Lower lobe of right lung (tissue), 2 donors: ENCODE measurements at places on chromosomes 7 and 10.
A peak's percentile ranks its signal among the peaks of the same experiment; 100 is the strongest.

DNA sequence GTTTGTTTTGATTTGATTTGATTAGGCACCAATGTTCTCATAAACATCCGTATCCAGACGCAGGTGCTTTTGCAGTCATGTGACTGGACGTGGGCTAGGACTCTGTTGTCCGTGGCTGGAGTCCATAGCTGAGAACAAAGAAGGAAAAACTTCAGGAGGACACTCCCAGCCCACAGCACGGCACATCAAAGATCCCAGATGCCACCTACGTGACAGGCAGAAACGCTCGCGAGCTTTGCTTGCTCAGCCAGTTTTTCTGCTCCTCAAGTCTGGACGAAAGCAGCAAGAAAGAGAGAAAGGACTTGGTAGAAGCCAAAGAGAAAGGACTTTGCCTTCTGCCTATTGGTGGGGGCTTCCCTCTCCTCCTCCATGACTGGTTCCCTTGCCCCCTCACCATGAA, 6.9 kb upstream of the ZKSCAN1 start:
- DNase-seq, result peak; percentile 54

- no peak for DNase-seq
Observed at GRCh38 chr10:60167050-60167449, 222.6 kb downstream of the ANK3 start.

- DNase-seq, result no peak
Observed at GRCh38 chr10:122310311-122311050, 39.4 kb downstream of the BTBD16 start.

DNA sequence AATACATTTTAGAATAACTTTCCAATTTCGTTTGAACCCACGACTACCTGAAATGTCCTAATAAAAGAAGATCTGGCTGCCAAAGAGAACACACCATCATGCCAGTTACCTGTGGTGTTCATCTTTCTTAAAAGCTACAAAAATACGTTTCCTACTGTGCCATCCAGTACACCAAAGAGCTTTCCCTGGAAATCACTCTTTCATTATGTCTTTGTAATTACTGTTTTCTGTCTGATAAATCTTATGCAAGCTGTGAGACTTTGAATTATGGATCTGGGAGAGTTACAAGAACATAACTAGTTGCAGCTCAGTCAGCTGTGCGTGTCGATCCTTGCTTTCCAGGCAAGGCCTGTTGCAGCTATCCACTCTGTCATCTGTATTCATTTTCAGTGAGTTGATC, 12.5 kb upstream of the POM121L12 start:
- DNase-seq, result no peak

GRCh38 chr7:12719981-12720865, 32.8 kb downstream of the ARL4A start:
- no peak for DNase-seq

DNA sequence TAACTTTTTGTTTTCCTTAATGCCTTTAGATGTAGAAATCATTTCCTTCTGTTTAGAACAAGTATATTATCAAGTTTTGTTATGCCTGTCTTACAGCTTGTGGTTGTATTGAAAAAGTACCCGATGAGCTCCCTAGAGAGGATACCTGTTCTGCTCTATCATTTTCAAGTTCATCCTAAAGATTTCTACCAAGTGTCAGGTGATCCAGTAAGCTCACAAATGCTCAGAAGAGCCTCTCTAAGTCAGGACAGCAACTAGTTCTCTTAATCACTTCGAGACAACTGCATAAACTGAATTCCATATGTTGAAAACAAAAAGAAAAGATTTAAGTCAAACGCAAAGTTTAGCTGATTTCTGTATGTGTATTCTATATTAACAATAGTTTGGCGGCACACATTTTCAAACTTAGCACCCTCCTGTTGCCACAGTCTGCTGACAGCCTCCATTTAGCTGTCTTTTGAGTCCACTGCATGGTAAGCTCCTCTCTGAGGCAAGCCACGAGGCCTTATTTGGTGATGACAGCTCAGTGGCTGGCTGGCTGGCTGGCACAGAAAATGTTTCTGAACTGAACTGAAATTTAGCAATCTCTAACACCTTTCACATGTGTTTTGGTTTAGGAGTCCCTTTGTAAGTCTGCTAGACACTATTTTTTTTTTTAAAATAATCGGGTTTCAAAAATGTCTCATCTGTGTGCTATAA, 59.4 kb downstream of the SEMA3C start:
- peak; percentile 26 for DNase-seq

DNA sequence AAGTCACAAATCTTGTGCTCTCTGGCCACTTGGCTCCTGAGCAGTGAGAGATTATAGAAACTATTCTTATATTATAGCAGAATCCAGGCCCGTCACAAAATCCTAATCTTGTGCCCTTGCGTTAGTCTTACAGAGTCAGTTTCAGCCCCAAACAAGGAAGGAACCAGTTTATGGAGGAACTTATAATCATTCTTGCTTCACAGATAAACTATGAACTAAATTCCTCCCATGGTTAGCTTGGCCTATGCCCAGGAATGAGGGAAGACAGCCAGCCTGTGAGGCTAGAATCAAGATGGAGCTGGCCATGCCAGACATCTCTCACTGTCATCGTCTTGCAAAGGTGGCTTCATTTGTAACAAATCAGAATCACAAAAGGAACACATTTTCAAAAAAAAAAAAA, 199.7 kb upstream of the PITRM1 start:
- DNase-seq, result no peak

- no peak for DNase-seq
Observed at GRCh38 chr10:52951824-52952223, 179.2 kb upstream of the MBL2 start.

DNA sequence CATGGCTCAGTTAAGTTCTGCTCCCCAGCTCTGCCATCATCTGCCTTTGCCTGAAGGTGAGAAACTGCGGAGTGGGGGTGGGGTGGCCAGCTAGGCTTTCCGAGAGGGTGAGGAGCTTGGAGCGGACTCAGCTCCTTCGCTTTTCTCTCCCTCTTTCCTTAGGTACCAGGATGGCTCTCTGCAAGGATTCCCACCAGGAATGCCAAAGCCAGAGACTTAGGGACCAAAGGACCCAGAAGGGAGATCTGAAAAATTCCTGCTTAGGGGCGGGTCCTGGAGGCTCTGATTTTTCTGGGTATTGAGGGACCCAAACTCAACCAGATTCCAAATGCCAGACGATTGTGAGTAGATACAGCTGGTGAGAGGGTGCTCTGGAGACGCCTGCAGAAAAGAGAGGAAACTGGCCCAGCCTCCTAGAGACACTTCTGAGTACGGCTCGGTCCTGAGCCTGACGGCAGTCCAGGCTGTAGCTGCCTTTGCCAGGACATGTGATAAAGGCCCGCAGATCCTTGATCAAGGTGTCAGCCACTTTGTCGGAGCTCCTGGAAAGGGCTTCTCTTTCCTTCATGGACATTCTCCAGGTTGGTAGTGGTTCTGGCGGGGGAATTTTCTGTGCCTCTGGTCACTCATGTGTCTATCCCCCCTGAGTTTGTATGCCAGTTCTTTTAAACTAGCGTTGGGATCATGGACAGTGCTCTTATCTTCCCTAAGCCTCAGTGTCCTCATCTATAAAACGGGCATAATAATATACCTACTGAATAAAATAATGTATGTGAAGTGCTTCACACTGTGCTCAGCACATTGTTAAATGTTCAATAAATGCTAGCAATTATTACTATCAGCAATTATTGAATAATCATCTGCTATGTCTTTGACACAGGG, 42.5 kb upstream of the BTRC start:
- DNase-seq, result no peak

DNA sequence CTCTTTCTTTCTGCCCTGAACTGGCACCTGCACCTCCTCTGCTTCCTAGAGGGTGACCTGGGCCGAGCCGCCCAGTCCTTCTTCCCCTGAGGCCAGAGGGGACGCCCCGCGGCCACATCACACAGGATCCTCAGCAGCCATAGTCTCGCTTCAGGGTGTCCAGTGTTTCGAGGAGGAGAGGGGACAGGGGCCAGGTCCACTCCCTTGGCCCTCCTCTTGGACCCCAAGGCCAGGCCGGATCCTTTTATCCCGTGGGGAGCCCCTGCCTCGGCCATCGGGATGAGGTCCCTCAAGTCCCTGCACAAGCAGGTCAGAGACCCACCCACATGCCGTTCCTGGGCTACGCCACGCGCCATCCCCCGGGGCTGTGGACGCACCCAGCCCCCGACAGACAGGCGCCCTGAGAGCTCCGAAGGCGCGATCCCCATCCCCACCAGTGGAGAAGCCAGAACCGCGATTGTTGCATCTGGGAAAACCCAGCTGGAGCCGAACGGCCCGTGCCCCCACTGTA, 3.6 kb downstream of the BHLHA15 start:
- peak; percentile 42 for DNase-seq

- no peak for DNase-seq
Observed at GRCh38 chr7:102281785-102282184, 4.9 kb upstream of the SH2B2 start.

- peak; percentile 72 for DNase-seq
Observed at GRCh38 chr7:155190688-155191087, 107.0 kb upstream of the INSIG1 start.

DNA sequence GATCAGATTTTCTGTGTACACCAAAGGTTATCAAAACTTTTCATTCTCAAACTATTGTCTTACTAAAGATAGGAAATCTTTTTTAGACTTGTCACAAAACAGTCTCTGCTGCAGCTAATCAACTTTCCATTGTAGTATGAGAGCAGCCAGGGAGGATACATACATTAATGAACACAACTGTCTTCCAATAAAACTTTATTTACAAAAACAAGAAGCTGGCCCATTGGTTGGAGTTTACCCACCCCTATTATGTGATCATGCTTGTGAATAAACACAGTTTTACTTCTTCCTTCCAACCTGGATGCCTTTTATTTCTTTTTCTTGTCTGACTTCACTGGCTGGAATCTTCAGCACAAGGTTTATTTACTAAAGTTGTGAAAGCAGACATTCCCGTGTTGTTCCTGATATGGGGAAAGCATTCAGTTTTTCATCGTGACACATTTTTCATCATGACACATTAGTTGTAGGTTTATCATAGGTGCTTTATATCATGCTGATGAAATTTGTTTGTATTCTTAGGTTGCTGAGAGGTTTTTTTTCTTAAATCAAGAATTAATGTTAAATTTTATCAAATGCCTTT, 98.5 kb upstream of the CDK13 start:
- DNase-seq, result no peak

- DNase-seq, result no peak
Observed at GRCh38 chr7:30412782-30413504, 65.6 kb downstream of the NOD1 start.

DNA sequence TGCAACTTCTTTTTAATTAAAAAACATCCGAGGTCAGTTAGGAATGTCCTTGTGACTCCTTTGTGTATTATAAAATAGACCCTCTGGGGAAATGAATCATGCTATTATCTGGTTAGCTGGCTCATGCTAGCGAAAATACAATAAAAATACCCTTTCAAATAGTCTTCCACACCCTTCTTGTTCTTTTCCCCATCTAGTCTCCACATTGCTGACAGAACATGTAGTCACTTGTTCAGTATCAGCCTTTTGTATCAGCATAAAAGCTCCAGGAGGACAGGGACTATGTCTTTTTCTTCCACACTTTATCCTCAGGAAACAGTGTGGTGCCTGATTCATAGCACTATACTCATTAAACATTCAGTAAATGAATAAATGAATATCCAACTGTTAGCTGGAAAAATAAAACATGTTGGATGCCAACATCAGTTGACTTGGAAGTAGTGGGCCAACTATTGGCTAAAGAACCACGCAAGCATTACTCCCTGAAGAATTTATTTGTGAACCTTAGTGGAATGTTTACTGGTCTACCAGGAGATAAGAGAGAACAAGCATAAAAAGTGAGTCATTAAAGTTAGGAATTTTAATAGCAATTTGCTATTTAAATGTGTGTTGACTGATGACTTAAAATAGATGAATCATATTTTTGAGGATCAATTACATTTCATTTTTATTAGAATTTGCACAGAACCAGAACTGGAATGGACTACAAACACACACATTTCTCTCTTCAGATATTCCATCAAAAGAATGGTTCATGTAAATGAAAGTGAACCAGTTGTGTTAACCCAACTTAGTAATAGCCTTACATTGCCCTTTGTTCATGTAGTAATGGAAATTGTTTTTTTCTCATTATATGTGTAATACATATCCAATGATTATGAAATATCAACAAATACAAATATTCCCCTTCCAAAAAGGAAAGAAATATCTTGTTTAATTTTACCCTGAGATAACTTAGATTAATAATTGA, 129.6 kb downstream of the DKK1 start:
- no peak for DNase-seq

DNA sequence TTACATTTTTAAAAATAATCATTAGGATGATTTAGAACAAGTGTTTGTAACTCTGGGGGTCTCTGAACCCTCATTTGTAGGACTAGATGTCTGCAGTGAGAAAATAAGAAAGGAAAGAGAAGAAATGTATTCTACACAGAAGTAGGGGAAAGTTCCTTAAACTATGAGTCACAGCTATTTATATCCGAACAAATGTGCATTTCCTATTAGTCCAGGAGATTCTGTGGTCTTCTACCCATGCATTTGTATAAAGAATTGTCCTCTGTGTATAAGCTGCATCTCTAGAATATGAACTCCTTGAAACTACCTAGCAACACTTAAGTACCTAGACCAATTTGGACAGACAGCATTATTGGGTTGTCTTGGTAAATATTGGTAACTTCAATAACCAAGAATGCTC, 15.9 kb upstream of the CD36 start:
- DNase-seq, result no peak

GRCh38 chr10:34184397-34184796, 630.7 kb downstream of the PARD3 start:
- DNase-seq, result no peak

- DNase-seq, result no peak
Observed at GRCh38 chr7:105122619-105123018, 108.6 kb downstream of the KMT2E start.

DNA sequence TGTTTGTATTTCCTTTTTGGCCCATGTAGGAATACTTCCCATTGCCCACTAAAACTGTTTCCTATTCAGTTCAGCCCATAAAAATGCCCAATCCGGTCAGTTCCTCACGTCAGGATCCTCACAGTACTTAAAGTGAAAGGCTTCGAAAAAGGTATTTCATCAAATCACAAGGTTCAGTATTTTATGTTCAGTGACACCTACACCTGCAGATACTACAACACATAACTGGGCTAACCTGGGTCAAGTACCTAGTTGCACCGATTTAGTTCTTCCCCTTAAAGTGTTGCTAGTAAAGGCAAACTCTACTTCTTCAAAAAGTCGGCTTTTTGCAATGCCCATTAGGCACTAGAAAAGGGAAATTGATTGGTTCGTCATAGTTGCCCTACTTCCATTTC, 1.1 kb downstream of the SNX13 start:
- DNase-seq, result no peak

- DNase-seq, result no peak
Observed at GRCh38 chr7:14717816-14718215, 184.7 kb downstream of the DGKB start.

DNA sequence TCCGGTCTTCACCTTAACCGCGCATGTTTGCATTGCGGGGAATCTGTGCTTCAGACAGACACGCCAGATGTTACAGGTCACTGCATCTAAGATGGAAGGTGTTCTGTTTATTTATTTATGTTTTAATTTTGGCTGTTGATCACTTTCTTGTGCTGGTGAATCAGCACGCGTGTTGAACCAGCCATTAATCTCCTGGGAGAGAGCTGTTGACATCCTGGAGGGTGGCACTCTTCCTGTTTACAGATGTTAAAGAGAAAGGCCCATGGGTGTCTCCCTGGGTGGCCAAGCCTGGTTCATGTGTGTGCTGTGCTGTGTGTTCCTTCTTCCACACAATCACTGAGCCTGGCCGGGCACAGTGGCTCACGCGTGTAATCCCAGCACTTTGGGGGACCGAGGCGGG, 355.3 kb downstream of the PAXIP1 start:
- no peak for DNase-seq

- no peak for DNase-seq
Observed at GRCh38 chr10:110491346-110491745, 6.4 kb upstream of the DUSP5 start.
